ENCODE measurements at places on chromosomes 3 and 15.

DNA sequence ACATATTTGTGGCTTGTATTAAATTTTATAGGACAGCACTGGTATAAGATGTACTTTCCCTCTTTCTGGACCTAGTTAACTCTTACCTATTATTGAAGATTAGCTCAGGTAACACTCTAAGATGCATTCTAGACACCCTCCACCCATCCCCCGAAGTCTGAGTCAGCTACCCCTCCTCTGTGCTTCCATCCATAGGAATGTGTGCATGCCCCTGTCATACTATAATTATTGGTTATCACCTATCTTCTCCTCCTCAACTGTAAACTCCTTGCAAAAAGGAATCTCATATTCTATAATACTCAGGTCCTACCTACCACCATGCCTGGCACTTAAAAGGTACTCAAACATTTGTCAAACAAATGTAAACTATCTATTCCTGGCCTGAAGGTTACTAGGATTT lies 3.0 kb downstream of the PEAK1 start:
- DNase-seq, result no peak

- DNase-seq, result no peak
These were observed 35.2 kb upstream of the GREM1 start for GRCh38 chr15:32682569-32682968.

DNA sequence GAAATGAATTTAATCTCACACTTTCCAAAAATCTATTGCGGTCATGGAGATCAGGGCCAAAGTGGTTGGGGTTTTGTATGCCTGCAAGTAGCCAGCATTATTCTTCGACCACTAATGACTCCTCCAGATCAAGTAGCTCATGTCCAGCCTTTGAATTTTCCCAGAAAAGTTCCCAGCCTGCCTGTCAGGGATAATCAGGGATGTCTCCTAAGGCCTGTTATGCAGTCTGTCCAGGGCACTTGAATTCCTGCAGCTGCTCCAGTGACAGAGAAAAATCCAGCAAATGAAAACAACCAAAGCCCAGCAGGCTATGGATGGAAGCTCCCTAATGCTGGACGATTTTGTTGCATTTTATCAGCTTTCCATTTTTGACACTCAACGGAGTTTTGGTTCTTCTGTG lies 215.4 kb downstream of the ADAMTSL3 start:
- no peak for DNase-seq

DNA sequence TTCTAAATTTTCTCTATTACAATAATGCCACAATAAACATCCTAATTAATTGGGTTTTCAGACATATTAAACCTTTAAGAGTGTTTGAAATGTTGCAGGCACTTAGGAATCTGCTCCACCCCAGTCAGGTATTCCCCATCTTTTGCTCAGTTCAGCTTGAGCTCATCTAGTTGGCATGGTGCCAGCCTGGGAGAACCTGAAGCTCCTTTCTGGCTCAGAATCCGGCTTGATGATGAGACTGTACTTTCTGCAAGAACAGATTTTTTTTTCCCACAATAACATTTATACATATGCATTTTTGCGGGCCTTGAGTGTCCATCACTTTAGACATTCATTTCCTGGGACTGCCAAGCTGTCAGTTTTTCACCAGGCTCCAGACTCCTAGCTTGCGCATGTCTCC lies 7.7 kb upstream of the OXSR1 start:
- no peak for DNase-seq

- no peak for DNase-seq
These were observed 414.4 kb upstream of the ALCAM start for GRCh38 chr3:104952146-104952972.

DNA sequence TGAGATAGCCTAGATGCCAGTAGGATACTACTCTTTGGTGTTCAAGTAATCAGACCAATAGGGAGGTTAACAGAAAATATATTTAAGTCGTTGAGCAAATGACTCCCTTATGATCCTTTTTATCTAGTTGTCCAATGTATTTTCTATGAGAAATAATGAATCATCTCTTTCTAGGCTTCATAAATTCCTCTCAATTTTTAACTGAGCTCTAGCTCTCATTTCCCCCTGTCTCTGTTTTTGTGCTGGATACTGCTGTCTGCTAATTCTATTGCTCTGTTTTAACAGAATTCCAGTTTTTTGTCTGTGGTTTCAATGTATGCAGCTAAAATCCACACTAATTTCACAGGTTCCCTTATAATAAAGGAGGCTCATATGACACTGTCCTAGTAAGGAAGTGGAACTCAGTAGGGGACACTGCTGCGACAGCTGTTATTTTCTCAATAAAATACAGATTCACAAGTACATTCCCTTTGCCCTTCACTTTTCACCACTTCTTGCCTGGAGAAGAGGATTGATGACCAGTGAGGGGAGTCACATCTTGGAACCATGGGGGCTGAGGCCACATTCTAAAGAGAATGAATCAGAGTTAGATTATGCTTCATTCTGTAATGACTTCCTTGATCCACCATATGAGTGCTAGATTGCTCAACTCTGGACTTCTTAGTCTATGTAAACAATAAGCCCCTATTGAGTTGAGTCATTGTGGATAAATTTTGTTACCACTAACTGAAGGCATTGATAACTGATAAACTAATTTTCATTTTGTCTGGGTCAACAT lies 558.7 kb upstream of the KCNMB2 start:
- no peak for DNase-seq

DNA sequence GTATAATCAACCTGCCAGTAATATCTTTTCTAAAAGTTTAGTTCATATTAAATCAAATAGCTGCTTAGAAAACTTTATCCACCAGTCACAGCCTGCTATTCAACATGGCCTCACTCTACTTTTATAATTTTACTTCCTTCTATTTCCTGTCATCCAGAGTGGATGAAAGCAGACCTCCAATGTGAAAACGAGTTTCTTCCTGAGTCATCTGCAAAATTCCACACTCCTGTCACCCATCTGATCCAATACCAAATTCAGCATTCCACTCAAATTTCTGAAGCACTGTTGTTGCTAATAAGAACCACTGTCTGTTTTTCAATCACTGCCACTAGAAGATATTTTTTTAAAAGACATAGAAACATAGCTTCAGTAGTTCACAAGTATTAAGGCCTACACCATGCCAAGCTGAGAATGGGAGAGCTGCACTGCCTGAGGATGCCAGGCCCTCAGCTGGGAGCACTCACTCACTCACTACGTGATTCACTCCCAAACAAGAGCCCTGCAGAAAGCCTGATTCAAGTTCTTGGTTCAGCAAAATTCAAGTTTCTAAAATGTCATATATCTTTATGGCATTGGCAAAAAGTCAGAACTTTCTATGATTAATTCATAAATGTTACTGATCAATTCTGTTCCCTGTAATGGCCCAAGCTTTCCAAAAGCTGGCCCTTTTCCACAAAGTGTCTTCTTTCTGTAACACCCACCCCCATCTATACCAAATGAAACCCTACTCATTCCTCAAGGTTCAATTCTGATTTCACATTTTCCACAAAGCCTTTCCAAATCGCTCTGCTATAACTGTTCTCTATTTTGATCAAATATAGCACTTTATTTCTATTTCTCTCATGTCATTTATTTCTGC lies 82.9 kb downstream of the FSIP1 start:
- no peak for DNase-seq

GRCh38 chr15:94293411-94294402 lies 62.3 kb downstream of the MCTP2 start:
- no peak for DNase-seq

DNA sequence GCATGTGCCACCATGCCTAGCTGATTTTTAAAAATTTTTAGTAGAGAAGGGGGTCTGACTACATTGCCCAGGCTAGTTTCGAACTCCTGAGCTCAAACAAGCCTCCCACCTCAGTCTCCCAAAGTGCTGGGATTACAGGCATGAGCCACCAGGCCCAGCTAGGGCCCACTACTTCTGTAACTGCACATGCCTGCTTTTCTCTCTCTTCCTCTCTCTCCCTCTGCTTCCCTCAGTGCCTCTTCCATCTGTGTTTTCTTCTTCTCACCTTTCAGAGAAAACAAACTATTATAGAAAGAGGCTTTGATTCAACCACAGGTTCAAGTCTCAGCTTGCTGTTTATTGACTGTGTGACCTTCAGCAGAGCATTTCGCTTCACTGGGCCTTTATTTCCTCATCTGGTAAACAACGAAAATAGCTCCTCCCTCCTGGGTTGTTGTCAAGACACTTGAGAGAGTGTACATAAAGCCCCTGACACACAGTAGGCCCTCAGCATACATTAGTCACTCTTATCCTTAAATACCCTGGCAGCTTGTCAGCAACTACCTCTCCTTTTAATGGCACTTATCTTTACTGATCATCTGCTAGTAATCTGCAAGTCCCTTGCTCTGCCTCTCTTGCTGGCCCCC lies 10.2 kb downstream of the TADA3 start:
- DNase-seq, result no peak

DNA sequence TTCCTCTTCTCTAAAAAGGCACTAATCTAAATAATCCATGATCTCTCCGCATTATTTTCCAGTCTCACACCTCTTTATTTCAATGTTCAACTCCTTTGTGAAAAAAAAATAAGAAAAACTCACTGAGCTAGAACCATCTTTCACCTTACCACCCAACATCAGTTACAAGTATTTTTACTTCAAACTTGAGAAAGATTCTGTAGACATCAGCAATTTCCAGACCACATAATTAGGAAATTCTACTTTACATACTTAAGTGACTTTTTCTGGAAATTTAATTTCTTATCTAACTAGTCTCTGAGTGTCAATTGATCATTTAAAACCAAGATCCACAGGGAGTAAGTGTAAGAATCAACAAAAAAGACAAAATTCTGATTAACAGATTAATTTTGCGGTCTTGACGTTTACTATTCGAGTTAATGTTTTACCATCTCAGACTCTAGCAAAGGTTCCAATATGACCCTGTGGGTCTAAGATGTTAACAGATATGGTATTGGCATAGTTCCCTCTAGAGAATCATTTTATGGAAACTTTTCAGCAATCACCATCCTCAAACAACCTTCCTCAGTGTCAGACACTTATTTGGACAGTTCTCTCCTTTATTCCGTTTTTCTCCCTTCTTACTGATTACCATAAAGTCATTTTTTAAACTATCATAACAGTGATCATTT lies 5.1 kb downstream of the ATP13A3 start:
- DNase-seq, result no peak

- DNase-seq, result peak; percentile 86
These were observed 1.8 kb downstream of the DIPK2A start for GRCh38 chr3:143973259-143974021.

DNA sequence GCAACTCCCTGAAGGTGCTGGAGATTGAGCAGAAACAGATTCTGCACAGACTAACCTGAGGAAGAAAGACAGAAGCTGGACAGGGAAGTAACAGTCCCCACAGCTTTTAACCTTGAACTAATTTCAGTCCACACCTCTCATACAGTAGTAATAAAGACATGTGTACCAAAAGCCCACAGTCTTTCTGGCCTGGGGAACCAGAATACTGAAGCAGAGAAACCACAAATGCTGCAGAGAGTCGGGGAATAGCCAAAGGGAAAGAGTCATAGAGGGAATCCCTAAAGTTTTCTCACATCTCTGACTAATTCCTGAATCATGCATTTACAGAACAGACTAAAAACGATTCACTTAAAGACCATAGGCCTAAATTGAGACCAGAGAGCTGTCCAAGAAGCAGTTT lies 503.4 kb upstream of the NECTIN3 start:
- no peak for DNase-seq

DNA sequence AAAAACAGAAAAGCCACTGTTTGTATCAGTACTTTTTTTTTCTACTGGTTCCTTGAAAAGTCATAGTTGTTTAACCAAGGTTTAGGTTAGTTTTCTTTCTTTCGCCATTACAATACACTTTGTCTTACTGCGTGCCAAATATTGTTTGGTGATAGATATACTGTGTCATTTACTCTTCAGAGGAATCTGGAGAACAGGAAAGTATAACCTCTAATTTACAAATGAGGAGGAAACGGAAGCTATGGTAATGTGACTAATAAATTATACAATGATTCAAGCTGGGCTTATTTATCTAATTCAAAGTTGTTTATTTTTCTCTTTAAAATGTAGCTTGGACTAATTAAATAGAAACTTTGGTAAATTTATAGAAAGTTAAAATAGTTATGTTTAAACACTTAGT lies 96.2 kb upstream of the ROBO2 start:
- no peak for DNase-seq

GRCh38 chr3:27591312-27592210 lies 107.4 kb upstream of the SLC4A7 start:
- DNase-seq, result no peak

DNA sequence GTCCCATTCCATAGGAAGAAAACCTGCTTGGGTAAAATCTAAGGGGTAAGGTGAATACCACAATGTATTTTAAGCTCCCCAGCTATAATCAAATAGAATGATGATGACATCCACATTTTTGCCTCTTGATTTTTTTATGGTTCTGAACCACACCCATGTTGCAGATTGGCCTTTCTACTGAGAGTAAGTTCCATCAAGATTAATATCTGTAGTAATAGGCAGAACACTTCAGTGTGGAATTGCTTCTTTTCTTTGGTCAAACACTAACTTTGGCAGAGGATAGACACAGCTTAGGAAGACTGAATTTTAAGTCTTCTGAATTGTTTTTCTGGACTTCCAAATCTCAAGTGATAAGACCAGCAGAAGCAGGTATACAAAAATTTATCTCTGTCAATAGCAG lies 27.0 kb downstream of the PLS1 start:
- DNase-seq, result no peak

DNA sequence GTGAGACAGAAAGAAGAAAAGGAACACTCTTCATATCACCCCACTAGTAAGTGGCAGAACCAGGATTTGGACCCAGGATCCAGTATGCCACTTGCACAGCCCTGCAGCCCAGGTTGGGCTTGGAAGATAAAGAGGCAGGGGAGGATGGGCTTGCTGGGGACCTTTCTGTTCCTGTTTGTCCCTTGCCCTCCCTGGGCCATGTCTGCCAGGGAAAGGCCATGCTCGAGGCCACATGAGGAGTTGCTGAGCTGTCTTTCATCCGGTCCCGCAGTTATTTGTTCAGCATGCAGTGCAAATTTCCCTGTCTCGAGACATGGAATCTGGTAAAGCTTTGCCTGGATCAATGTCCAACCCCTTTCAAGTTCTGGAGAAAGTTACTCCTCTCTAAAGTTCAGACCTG lies 116.0 kb upstream of the MRPS22 start:
- DNase-seq, result no peak

GRCh38 chr15:90286678-90287077 lies 21.2 kb downstream of the NGRN start:
- peak; percentile 70 for DNase-seq

DNA sequence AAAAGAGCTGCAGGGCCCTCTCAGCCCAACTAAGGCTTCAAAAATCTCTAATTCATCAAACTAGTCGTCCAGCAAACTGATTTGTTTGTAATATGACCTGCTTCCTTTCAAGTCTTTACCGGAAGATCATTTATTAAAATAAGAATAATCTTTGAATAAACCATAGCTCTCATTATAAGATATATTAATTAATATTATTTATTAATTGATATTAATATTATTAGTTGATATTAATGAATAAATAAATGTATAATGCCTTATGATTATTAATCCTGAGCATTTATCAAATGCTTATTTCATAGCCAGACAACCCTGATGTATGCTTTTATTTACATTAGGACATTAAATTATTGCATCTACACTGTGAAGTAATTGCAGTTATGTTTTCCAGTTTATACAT lies 550.7 kb upstream of the ALCAM start:
- DNase-seq, result no peak

GRCh38 chr3:113825090-113825489 lies 13.5 kb upstream of the GRAMD1C start:
- DNase-seq, result no peak
